Activated B cell treated with CpG ODN at 0.5 μM for 24 hours (primary cell): ENCODE measurements at places on chromosomes 7 and 10.

GRCh38 chr10:35640474-35640873 lies 1.6 kb downstream of the FZD8 start:
- DNase-seq: peak; percentile 45
- H3K4me3 ChIP-seq: peak overlapping the region; percentile 84
- H3K27ac ChIP-seq: no peak overlapping the region
- H3K4me1 ChIP-seq: peaks cover 30% of the 10 kb centered on the region
- H3K36me3 ChIP-seq: no peaks in the 10 kb centered on the region

DNA sequence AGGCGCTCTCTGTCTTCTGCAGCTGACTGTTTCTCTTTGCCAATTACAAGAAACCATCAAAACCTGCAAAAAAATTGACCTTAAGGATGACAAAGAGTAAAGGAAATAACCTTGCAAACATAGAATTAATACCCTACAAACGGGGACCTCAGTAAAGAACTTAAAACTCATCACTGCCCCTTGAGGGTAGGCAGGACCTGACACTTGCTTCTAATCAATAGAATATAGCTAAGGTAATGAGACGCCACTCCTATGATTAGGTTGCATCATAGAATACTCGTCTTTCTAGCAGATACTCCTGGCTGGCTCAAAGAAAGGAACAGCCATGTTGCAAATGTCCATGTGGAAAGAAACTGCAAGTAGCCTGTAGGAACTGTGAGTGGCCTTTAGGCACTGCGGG lies 140.0 kb downstream of the XPNPEP1 start:
- no peak overlapping the region for H3K4me3 ChIP-seq
- no peaks in the 10 kb centered on the region for H3K4me1 ChIP-seq
- no peak overlapping the region for H3K27ac ChIP-seq
- peaks cover 15% of the 10 kb centered on the region for H3K27me3 ChIP-seq

- no peaks in the 10 kb centered on the region for H3K36me3 ChIP-seq
- no peak for DNase-seq
- H3K4me3 ChIP-seq: no peak overlapping the region
- H3K4me1 ChIP-seq: peaks cover 8% of the 10 kb centered on the region
- no peak overlapping the region for H3K27ac ChIP-seq
Measured at GRCh38 chr10:69234447-69234846, 14.3 kb downstream of the HKDC1 start.

- H3K4me1 ChIP-seq: peaks cover 48% of the 10 kb centered on the region
- DNase-seq: peak; percentile 18
- H3K4me3 ChIP-seq: no peak overlapping the region
- no peaks in the 10 kb centered on the region for H3K36me3 ChIP-seq
- peaks cover 73% of the 10 kb centered on the region for H3K27me3 ChIP-seq
Measured at GRCh38 chr7:27187475-27188385, 2.7 kb upstream of the HOXA11 start.

GRCh38 chr10:43160921-43161255 lies 22.6 kb downstream of the CSGALNACT2 start:
- no peak for DNase-seq
- H3K27me3 ChIP-seq: no peaks in the 10 kb centered on the region
- H3K36me3 ChIP-seq: peaks cover 56% of the 10 kb centered on the region

- H3K27me3 ChIP-seq: no peaks in the 10 kb centered on the region
- H3K27ac ChIP-seq: no peak overlapping the region
- no peak for DNase-seq
- H3K36me3 ChIP-seq: peaks cover 22% of the 10 kb centered on the region
- H3K4me1 ChIP-seq: peaks cover 75% of the 10 kb centered on the region
- no peak overlapping the region for H3K4me3 ChIP-seq
Measured at GRCh38 chr10:110962443-110962842, 43.0 kb downstream of the SHOC2 start.

- no peak overlapping the region for H3K27ac ChIP-seq
- H3K36me3 ChIP-seq: peaks cover 2% of the 10 kb centered on the region
- no peaks in the 10 kb centered on the region for H3K27me3 ChIP-seq
- no peak overlapping the region for H3K4me3 ChIP-seq
Measured at GRCh38 chr7:91835826-91836368, 44.6 kb downstream of the MTERF1 start.

DNA sequence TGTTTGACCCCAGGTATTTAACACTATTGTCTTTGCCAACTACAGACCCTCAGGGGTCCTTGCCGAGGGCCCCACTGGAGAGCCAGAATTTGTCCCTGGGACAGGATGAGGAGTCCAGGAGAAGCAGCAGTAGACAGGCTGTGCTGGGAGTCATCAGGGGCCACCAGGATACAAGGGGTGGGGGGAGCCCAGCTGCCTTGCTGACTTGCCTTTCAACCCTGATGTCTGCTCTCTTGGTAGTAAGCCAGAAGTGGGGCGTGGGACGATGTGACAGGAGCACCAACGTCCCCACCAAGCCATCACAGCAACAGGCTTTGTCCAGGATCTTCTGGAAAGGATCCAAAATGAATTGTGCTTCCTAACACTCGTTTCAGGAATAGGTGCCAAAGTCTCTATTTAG lies 62.4 kb upstream of the CDCA7L start:
- H3K27ac ChIP-seq: no peak overlapping the region
- no peak for DNase-seq
- H3K4me3 ChIP-seq: no peak overlapping the region
- no peaks in the 10 kb centered on the region for H3K4me1 ChIP-seq
- no peaks in the 10 kb centered on the region for H3K36me3 ChIP-seq

DNA sequence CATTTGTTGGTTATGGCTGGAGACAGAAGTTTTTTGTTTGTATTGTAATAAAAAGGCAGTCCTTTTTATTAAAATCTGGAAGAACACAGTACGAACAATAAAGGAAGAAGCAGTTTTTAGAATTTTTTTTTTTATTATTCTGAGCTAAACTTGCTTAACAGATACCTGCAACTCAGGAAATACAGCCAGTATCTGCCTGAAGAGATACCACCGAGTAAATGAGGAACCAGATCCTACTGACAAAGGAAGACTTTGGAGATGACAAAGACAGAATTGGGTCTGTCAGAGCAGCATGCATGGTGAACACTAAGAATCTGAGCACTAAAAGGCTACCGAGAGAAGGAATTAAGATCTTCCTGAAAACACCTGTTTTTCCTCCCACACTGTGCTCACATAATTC lies 1335.9 kb upstream of the SORCS1 start:
- H3K36me3 ChIP-seq: no peaks in the 10 kb centered on the region
- H3K27me3 ChIP-seq: no peaks in the 10 kb centered on the region
- H3K27ac ChIP-seq: no peak overlapping the region
- no peak overlapping the region for H3K4me3 ChIP-seq

DNA sequence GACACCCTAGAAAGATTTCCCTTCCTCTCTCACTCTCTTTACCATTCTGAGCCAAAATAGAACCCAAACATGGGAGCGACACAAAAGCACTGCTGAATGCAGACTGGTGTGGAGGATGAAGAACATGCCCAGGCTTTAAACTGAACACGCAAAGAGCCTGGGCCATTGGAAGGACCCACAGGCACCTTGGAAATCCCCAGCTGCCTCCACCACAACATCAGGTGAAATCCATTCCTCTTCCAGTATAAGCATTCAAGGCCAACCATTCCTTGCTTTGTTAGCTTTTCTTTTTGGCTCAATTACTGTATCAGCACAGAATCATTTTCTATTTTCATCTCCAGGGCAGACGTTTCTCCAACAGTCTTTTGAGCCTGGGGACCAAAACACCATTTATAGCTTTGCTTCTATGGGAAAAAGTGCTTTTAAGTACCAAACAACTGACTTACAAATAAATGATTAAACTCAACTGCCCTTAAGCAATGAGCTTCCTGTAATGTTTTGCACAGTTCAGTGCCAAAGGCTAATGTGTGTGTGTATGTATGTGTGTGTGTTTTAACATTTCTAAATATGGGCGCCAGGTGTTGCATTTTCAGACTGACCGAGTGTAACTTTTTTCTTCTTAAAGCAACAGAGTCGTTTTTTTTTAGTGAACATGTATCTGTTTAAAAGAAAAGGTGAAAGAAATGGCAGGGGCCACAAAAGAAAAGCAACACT lies 16.2 kb upstream of the BLNK start:
- H3K27me3 ChIP-seq: no peaks in the 10 kb centered on the region
- H3K27ac ChIP-seq: peak overlapping the region; percentile 96
- peaks cover 75% of the 10 kb centered on the region for H3K4me1 ChIP-seq
- H3K36me3 ChIP-seq: no peaks in the 10 kb centered on the region
- DNase-seq: no peak

- peaks cover 5% of the 10 kb centered on the region for H3K27me3 ChIP-seq
- H3K27ac ChIP-seq: no peak overlapping the region
- no peaks in the 10 kb centered on the region for H3K36me3 ChIP-seq
Measured at GRCh38 chr7:74412603-74413002, 41.1 kb upstream of the GTF2IRD1 start.

DNA sequence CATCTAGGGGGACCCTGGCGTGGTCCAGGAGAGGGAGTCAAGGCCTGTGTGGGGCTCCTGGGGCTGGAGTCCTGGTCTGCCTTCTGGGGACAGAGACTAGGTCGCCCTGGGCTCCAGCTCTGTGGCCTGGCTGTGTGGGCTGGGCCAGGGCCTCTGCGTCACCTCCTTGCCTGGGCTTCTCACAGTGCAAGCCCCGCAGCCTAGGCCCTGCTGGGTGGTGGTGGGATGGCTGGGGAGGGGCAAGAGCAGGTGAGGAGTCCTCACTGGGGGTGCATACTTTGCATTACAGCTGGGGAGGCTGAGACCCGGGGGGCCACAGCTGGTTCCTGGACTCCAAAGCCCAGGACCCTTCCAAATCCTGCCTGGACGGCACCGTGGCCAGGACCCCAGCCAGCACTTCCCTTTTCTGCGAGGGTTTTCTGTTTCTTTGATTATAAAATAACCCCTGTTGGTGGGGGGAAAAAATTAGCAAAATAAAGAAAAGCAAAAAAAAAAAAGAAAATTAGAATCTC lies 23.5 kb downstream of the PWWP2B start:
- H3K4me3 ChIP-seq: peak overlapping the region; percentile 38
- H3K27me3 ChIP-seq: no peaks in the 10 kb centered on the region
- peaks cover under 1% of the 10 kb centered on the region for H3K36me3 ChIP-seq
- peak overlapping the region; percentile 86 for H3K27ac ChIP-seq

DNA sequence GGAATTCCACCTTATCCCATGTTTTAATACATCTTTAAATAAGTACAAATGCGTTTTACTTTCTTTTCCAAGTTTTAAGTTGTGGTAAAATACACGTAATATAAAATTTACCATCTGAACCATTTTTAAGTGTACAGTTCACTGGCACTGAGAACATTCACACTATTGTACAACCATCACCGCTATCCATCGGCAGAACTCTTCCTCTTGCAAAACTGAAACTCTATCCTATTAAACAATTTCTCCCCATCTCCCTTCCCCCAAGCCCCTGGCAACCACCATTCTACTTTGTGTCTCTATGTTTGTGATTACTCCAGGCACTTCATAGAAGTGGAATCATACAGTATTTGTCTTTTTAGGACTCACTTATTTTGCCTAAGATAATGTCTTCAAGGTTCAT lies 33.8 kb downstream of the HIP1 start:
- no peak for DNase-seq
- H3K27me3 ChIP-seq: no peaks in the 10 kb centered on the region
- H3K4me1 ChIP-seq: no peaks in the 10 kb centered on the region
- no peak overlapping the region for H3K27ac ChIP-seq

DNA sequence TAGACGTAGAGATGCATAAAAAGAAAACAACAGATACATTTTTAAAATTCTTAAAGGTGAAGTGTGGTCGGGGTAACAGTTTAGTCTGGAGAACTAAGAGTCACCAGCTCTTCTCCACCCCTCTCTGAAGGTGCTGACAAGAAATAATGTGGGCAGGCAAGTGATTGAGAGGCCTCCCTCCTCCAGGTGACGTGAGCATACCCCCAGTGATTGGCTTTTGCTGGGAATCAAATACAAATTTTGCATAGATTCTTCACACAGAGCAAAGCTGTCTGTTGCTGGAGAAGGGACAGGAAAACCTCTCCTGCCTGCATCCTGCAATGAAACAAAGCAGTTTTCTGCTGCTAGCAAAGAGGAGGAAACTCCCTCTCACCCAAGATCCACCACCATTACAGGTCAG lies 115.0 kb downstream of the DGKB start:
- no peaks in the 10 kb centered on the region for H3K27me3 ChIP-seq
- H3K27ac ChIP-seq: no peak overlapping the region
- no peaks in the 10 kb centered on the region for H3K4me1 ChIP-seq

DNA sequence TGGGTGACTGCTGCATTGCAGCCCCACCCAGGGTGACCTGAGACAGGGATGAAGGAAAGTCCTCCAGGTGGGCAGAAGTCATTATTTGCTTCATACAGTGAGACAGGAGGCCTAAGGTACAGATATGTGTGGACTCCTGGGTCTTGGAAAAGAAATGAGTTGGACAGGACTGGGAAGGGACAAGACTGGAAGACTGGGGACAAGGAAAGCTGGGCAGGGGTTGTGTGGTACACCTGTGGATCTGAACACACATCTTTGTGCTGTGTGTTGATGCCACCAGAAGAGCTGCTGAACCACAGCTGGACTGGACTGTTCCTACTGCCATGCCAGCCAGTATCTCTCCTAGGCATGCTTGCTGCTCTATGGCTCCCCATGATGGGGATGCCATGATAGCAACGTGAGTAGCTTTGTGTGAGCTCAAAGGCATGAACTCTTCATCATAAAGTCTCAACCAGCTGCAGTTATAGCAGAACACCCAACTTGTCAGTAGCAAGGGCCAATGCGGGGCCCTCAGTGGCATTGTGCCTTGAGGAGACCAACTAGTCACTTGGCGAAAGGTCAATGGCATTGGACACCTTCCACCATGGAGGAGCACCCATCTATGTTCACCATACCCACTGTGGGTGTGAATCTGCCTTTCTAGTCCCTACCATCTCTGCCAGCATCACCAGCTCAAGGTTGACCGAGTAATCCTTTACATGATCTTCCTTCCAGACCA lies 76.0 kb upstream of the GRB10 start:
- no peaks in the 10 kb centered on the region for H3K4me1 ChIP-seq
- no peak overlapping the region for H3K4me3 ChIP-seq
- no peaks in the 10 kb centered on the region for H3K36me3 ChIP-seq
- no peak for DNase-seq

DNA sequence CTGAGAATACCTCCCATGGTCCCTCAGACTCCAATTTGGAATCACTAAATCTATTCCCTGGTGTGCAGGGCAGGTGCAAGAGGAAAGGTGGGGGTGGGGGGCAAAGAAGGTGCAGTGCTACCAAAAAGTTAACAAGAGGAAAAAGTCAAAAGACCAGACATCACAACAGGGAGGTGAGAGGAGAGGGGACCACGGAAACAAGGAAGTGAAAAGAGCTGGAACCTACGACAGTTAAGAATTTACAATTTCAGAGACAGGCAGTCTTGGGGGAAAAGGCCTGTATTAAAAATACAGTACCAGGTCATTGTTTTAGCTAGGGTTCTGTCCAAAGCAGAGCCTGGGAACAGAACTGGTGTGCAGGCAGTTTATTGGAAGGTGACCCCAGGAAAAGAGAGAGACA lies 14.6 kb downstream of the ITGB1 start:
- H3K36me3 ChIP-seq: peaks cover 17% of the 10 kb centered on the region
- peak overlapping the region; percentile 58 for H3K4me3 ChIP-seq
- peak overlapping the region; percentile 88 for H3K27ac ChIP-seq
- DNase-seq: no peak

DNA sequence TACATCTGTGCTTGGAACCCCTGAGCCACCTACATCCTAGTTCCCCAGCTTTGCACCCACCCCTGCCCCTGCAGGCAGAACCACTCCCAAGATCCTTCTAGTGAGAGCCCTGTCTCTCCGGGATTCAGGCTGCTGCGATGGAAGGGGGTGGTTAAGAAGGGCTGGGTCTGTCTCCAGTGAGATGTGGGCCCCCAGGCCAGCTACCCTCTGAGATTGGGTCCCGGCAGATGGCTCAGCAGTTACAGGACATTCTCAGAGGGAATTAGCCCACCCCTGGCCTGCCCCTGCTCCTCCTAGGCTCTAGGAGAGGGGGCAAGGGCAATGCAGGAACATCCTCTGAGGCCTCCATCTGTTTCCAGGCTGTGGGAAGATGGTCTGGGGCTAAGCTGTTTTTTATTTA lies 27.7 kb downstream of the SLC29A3 start:
- H3K36me3 ChIP-seq: no peaks in the 10 kb centered on the region
- H3K27me3 ChIP-seq: no peaks in the 10 kb centered on the region
- no peaks in the 10 kb centered on the region for H3K4me1 ChIP-seq
- DNase-seq: no peak
- H3K27ac ChIP-seq: no peak overlapping the region
- no peak overlapping the region for H3K4me3 ChIP-seq
